Gastroesophageal sphincter (tissue), 4 donors: ENCODE measurements at places on chromosomes 11 and 22.
A peak's percentile ranks its signal among the peaks of the same experiment; 100 is the strongest.

GRCh38 chr11:117391181-117391580 is 63.5 kb downstream of the CEP164 start:
- ATAC-seq: no peak
- H3K27ac ChIP-seq: no peak overlapping the region
- no peak overlapping the region for H3K4me3 ChIP-seq
- no peaks in the 10 kb centered on the region for H3K4me1 ChIP-seq

- H3K4me1 ChIP-seq: peaks cover 3% of the 10 kb centered on the region
- H3K4me3 ChIP-seq: no peak overlapping the region
- H3K36me3 ChIP-seq: no peaks in the 10 kb centered on the region
Observed at GRCh38 chr22:39173787-39174497, 21.5 kb upstream of the CBX7 start.

DNA sequence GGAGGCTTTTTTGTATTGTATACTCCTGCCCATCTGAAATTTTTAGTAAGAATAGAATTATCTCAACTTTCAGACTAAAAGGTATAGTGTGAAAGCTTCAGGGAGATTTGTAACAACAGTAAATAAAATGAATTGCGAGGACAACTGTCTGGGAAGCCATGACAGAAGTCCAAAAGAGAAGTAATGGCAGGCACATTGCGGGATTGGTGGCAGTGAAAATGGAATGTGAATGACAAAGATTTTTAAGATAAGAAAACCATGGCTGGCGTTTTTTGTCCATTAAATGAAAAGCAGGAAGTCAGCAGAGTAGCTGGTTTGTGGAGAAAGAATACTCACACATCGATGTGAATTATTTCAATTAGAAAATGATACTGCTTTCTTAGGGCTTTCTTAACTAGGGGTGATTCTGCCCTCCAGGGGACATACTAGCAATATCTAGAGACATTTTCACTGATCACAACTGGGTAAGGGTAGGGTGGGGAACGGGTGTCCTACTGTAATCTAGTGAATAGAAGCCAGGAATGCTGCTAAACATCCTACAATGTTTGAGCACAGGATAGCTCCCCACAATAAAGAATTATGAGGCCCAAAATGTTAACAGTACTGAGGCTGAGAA is 1.6 kb downstream of the NPAT start:
- H3K4me1 ChIP-seq: peaks cover 15% of the 10 kb centered on the region
- H3K27me3 ChIP-seq: no peaks in the 10 kb centered on the region
- peak overlapping the region; percentile 59 for H3K4me3 ChIP-seq
- H3K36me3 ChIP-seq: no peaks in the 10 kb centered on the region

DNA sequence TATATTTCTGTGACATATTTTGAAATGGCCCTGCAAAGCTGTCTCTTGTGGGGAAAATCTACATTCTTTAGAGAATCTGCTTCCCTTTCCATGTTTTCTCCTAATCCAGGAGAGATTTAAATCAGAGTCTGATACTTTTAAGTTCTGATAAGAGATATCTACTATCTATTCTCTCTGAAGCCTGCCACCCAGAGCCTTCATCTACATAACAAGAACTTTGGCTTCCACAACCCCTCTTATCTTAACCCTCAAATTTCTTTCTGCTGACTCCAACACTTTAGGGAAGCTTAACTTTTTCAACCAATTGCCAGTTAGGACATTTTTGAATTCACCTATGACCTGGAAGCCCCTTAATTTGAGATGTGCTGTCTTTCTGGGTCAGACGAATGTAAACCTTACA is 965.2 kb downstream of the TBC1D22A start:
- H3K27me3 ChIP-seq: peaks cover 25% of the 10 kb centered on the region
- no peak for ATAC-seq
- no peak overlapping the region for H3K4me3 ChIP-seq
- H3K27ac ChIP-seq: no peak overlapping the region

- no peak overlapping the region for H3K4me3 ChIP-seq
- H3K36me3 ChIP-seq: no peaks in the 10 kb centered on the region
- no peaks in the 10 kb centered on the region for H3K27me3 ChIP-seq
Observed at GRCh38 chr22:19213442-19214077, 35.0 kb upstream of the SLC25A1 start.

- peak; percentile 28 for ATAC-seq
- H3K36me3 ChIP-seq: no peaks in the 10 kb centered on the region
- peak overlapping the region; percentile 62 for H3K4me3 ChIP-seq
- peaks cover 16% of the 10 kb centered on the region for H3K4me1 ChIP-seq
Observed at GRCh38 chr22:24424001-24424900, 3.1 kb upstream of the ADORA2A start.

- no peaks in the 10 kb centered on the region for H3K36me3 ChIP-seq
- H3K4me1 ChIP-seq: no peaks in the 10 kb centered on the region
- H3K27me3 ChIP-seq: no peaks in the 10 kb centered on the region
- ATAC-seq: no peak
- H3K4me3 ChIP-seq: no peak overlapping the region
Observed at GRCh38 chr11:19134004-19134403, 17.0 kb downstream of the ZDHHC13 start.

DNA sequence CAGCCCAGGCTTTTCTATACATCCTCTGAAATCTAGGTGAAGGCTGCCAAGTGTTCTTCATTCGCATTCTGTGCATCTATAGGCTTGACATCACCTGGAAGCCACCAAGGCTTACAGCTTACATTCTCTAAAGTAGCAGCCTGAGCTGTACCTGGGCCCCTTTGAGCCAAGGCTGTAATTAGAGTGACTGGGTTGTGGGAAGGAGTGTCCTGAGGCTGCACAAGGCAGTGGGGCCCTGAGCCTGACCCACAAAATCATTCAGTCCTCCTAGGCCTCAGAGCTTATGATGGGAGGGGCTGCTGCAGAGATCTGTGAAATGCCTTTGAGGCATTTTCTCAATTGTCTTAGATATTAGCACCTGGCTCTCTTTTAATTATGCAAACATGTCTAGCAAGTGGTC is 33.0 kb upstream of the RDX start:
- H3K27me3 ChIP-seq: no peaks in the 10 kb centered on the region
- no peak for ATAC-seq
- H3K4me1 ChIP-seq: no peaks in the 10 kb centered on the region

DNA sequence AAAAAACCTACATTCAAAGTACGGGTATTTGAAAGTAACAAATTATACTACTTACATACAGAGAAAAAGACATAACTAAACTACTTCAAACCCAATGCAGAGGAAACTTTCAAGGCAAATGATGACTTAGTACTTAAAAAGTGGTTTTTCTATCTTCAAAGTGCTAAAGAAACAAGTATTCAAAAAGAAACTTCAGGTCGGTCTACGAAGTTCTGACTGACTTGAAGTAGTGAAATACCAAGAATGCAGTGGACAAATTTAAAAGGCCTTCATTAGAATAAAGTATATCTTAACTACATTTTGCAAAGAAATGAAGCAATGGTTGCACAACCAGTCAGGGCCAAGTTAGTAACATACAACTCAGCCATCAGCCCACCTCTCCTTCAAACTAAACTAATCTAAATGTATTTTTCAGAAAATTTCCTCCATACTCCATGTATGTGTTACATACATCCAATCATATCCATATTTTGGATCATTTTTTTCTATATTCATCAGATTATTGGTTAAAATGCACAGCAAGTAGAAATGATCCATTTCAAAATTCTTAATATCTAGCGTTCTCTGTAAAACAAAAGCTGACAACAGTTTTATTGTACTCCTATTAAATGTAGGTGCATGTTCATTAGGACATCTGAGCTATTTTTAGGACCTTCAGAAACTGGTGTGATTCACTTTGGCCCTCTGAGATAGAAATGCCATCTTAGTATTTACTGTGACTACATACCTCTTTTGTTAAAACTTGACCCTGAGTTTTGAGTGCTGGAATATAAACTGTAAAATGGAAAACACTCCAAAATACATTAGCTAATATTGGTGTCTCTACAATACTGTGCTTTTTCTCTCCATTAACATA is 49.9 kb downstream of the BIRC2 start:
- H3K36me3 ChIP-seq: peaks cover 76% of the 10 kb centered on the region
- H3K27ac ChIP-seq: no peak overlapping the region
- H3K4me1 ChIP-seq: peaks cover 25% of the 10 kb centered on the region
- no peak for ATAC-seq
- no peaks in the 10 kb centered on the region for H3K27me3 ChIP-seq

GRCh38 chr11:20303391-20303965 is 60.0 kb upstream of the HTATIP2 start:
- H3K4me3 ChIP-seq: no peak overlapping the region
- H3K36me3 ChIP-seq: no peaks in the 10 kb centered on the region
- ATAC-seq: no peak
- no peaks in the 10 kb centered on the region for H3K4me1 ChIP-seq
- no peak overlapping the region for H3K27ac ChIP-seq

DNA sequence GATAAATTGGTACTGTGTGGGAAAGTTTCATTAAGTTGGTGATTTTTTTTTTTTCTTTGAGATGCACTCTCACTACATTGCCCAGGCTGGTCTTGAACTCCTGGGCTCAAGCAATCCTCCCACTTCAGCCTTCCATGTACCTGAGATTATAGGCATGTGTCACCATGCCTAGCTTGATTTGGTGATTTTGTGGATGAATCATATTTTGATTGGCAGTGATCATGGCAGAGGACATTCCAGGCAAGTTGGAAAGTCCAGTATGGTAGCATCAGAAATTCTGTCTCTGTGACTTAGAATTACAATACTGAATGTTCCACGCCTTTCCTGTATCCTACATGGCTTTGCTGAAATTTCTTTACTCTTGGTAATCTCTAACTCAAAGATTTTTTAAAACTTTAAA is 49.4 kb downstream of the HORMAD2 start:
- H3K27ac ChIP-seq: no peak overlapping the region
- H3K4me3 ChIP-seq: no peak overlapping the region
- no peak for ATAC-seq
- no peaks in the 10 kb centered on the region for H3K36me3 ChIP-seq
- peaks cover 20% of the 10 kb centered on the region for H3K27me3 ChIP-seq

- no peak for ATAC-seq
- peaks cover 4% of the 10 kb centered on the region for H3K4me1 ChIP-seq
- no peak overlapping the region for H3K27ac ChIP-seq
- H3K27me3 ChIP-seq: peaks cover 7% of the 10 kb centered on the region
- H3K4me3 ChIP-seq: no peak overlapping the region
Observed at GRCh38 chr11:61642162-61642561, 38.0 kb upstream of the DAGLA start.

DNA sequence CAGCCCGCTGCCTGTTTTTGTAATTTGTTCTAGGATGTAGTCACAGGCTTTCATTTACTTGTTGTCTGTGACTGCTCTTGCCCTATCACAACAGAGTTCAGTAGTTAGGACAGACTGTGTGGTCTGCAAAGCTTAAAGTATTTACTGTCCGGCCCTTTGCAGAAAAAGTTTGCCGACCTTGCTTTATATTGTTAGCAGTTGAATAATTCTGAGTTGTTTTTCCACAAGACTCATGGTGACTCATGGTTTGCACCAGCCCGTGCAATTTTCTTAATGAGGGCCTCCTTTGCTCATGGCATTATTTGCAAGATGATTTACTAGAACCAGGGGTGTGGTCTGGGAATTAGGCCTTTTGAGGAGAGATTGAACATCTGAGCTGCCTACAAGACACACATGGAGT is 110.6 kb downstream of the SCN3B start:
- H3K4me3 ChIP-seq: no peak overlapping the region
- no peak overlapping the region for H3K27ac ChIP-seq
- ATAC-seq: no peak
- H3K27me3 ChIP-seq: no peaks in the 10 kb centered on the region

- H3K36me3 ChIP-seq: no peaks in the 10 kb centered on the region
- no peak for ATAC-seq
- no peak overlapping the region for H3K27ac ChIP-seq
- no peaks in the 10 kb centered on the region for H3K4me1 ChIP-seq
- H3K4me3 ChIP-seq: no peak overlapping the region
- no peaks in the 10 kb centered on the region for H3K27me3 ChIP-seq
Observed at GRCh38 chr11:100003985-100004384, 683.1 kb upstream of the ARHGAP42 start.

GRCh38 chr11:125091877-125092664 is 19.4 kb downstream of the TMEM218 start:
- no peaks in the 10 kb centered on the region for H3K36me3 ChIP-seq
- H3K27ac ChIP-seq: no peak overlapping the region
- H3K4me3 ChIP-seq: no peak overlapping the region
- no peaks in the 10 kb centered on the region for H3K4me1 ChIP-seq

GRCh38 chr22:49997932-49998717 is 14.4 kb downstream of the IL17REL start:
- no peak for ATAC-seq
- H3K27ac ChIP-seq: no peak overlapping the region
- H3K36me3 ChIP-seq: no peaks in the 10 kb centered on the region
- H3K27me3 ChIP-seq: peaks cover 67% of the 10 kb centered on the region
- H3K4me3 ChIP-seq: no peak overlapping the region
- H3K4me1 ChIP-seq: no peaks in the 10 kb centered on the region

DNA sequence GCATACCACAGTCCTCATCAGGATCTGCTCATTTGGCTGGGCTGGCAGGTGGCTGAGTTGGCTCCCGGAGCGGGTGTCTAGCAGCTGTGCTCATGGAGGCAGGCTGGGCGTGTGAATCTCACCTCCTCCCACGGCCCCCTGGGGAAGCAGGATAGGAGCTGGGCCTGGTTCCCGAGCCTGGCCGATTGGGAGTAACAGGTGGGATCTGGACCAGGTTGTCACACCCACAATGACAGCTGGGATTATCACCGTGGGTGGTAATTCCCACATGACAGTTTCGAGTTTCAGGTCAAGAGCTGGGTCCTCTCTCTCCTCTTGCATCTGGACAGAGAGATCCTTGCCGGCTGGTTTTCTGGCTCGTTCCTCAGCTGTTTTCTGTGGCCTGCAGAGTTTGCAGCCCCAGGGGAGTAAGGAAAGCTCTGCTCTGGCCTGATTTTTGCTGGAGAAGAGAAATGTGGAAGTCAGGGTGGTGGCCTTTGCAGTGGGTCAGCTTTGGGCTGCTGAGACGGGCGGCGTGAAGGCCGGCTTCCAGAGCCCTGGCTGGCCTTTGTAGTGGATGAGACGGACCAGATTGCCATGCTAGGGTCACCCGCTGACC is 57.0 kb downstream of the BCR start:
- ATAC-seq: peak; percentile 83
- no peak overlapping the region for H3K4me3 ChIP-seq
- H3K4me1 ChIP-seq: peaks cover 77% of the 10 kb centered on the region
- H3K27me3 ChIP-seq: no peaks in the 10 kb centered on the region
- H3K36me3 ChIP-seq: no peaks in the 10 kb centered on the region

- H3K27me3 ChIP-seq: peaks cover 39% of the 10 kb centered on the region
- no peaks in the 10 kb centered on the region for H3K4me1 ChIP-seq
Observed at GRCh38 chr22:39773503-39773902, 120.1 kb downstream of the ENTHD1 start.

- H3K36me3 ChIP-seq: no peaks in the 10 kb centered on the region
- no peaks in the 10 kb centered on the region for H3K27me3 ChIP-seq
- no peak overlapping the region for H3K4me3 ChIP-seq
- no peaks in the 10 kb centered on the region for H3K4me1 ChIP-seq
- H3K27ac ChIP-seq: no peak overlapping the region
Observed at GRCh38 chr11:60130496-60130895, 42.0 kb downstream of the MS4A2 start.

DNA sequence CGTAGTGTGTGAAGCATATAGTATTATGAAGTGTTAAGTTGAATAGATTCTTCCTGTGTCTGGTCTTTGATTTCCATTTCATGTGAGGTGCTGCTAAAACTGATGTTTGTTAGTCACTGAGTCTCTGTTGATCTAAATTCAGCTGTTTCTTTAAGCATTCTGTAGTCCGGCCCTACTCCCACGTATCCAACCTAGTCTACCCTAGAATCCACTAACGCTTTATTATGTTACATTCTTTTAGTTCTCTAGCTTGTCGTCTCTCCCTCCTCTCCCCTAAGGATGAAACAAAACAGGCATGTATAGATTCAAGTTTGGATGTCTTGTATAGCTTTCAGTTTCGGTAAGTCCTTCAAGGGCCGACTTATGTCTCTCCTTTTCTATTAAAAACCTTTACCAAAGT is 4.1 kb downstream of the WEE1 start:
- peak overlapping the region; percentile 95 for H3K27ac ChIP-seq
- no peak for ATAC-seq
- no peaks in the 10 kb centered on the region for H3K27me3 ChIP-seq
- peaks cover 22% of the 10 kb centered on the region for H3K36me3 ChIP-seq
